ENCODE measurements at places on chromosomes 2 and 18.

GRCh38 chr2:164745012-164745797 is 96.4 kb downstream of the COBLL1 start:
- DNase-seq, result no peak

- DNase-seq, result no peak
Measured at GRCh38 chr18:37742436-37742835, 176.8 kb upstream of the CELF4 start.

DNA sequence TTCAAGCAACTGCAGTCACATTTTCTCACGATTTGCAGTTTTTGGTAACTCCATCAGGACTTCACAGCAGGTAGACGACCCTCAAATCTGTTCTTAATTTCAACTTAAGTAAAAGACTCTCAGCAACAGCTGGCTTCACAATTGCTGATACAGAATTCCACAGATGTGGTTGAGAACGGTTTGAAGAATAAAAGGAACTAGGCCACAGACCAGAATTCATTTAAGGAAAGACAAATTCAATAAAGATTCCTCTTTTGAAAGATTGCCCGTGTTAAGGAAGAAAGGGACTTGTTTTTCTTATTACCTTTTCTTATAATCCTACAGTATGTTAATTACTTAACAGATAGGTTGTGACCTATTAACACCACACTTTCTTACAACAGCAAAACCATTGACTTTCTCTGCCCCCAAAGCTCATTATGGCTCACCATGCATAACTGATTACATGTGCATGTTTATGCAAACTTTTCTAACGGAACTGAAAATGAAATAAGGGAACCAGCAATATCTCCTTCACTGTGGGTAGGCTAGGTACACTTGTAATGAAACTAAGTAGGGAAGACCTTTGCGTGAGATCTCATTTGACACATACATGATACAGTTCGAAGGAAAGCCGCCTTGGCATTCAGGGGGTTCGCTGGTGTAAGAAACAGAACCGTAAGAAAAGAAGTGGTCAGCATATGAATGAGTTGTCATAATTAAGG is 4.7 kb upstream of the ZNF516 start:
- no peak for DNase-seq

DNA sequence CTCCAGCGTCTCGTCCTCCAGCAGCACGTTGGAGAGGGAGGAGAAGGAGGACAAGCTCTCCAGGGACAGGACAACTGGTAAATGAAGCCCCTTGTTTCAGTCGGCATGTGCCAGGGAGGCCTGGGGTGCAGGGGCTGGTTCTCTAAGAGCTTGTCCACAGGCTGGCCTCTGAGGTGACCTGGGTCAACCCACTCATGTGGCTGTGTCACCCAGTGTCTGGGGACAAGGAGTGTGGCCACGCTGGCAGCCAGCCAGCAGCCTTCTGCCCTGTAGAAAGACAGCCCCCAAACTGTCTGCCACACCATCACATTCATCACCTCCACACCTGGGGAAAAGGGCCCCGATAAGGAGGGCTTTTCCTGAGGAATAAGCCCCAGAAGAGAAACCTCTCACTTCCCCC is 119.5 kb downstream of the TPGS2 start:
- no peak for DNase-seq

GRCh38 chr18:75896865-75897264 is 469.4 kb upstream of the SMIM21 start:
- no peak for DNase-seq

GRCh38 chr2:66082581-66082980 is 352.3 kb upstream of the MEIS1 start:
- DNase-seq, result no peak

GRCh38 chr2:162053808-162054155 is 20.2 kb downstream of the DPP4 start:
- no peak for DNase-seq

- no peak for DNase-seq
Measured at GRCh38 chr2:43343573-43344304, 117.3 kb upstream of the ZFP36L2 start.

GRCh38 chr2:38722271-38723061 is 28.7 kb downstream of the SRSF7 start:
- peak; percentile 26 for DNase-seq

DNA sequence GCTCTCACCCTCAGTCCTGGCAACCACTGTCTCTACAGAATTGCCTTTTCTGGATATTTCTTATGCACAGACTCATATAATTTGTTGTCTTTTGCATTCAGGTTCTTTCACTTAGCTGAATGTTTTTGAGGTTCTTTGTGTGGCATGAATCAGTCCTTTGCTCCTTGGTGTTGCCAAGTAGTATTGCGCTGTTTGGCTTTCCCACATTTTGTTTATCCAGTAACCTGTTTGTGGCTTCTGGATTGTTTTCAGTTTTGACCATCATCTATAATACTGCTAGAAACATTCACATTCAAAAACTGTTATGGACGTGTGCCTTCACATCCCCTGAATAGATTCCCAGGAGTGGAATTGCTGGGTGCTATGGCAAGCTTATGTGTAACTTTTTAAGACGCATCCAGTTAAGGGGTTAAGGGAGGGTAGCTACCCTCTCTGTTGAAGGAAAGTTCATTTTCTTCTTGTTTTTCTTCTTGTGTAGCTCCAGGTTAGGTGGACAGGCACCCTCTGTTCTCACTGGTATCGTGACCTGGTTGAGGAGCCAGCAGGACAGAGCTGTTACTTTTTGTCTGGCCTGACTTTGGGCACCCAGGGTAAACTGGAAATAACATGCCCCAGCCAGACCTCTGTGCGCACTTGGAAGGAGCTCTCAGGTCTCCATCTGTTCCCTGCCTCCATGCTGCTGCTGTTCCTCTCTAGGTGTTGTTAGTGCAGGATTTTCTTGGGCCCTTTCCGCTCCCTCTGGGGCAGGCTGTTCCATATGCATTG is 29.6 kb downstream of the ARHGAP25 start:
- no peak for DNase-seq
